ENCODE measurements at places on chromosomes 7 and 10.
A peak's percentile ranks its signal among the peaks of the same experiment; 100 is the strongest.

- no peak for DNase-seq
Measured at GRCh38 chr10:4395731-4396130, 430.3 kb upstream of the AKR1E2 start.

DNA sequence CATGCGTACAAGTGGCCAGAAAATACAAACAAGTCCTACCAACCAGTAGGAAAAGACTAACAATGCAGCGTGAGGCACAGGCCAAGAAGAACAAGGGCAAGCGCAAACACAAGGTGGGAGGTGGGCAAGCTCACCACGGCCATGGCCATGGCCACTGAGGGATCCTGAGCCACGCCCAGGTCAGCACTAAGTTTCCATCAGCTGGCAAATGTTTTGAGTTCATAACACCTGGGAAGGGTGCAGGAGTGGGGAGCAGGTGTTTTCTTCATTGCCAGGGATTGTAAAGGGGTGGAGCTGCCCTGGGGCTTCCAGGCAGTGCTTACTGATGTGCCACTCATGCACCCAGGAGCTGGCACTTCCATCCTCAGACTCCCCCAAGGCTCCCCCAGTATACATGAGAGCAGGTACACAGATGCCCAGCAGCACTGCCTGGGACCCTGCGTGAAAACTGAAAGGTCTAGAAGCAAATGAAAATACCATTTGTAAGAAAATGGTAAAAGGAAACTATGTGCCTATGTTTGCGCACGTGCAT, 139.2 kb upstream of the RET start:
- DNase-seq, result no peak

- no peak for DNase-seq
Measured at GRCh38 chr10:35572583-35572982, 32.6 kb upstream of the GJD4 start.

GRCh38 chr7:155579565-155579964, 33.2 kb upstream of the CNPY1 start:
- no peak for DNase-seq

DNA sequence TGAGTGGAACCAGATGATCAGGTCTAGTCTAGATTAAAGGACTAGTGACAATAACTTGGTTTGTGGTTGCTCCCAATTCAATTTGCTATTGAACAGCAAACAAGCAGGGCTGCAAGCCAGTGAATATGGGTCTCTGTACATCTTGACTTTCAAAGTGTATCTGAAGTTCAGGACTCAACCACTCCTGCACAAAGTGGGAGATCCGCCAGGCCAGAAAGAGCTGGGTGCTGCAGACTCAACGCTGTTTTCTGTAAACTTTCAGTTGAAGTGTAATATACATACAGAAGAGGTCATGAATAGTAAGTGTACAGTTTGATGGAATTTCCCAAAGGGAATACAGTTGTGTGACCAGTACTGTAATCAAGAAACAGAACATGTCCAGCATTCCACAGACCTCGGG, 416.6 kb downstream of the RPS24 start:
- DNase-seq, result no peak

DNA sequence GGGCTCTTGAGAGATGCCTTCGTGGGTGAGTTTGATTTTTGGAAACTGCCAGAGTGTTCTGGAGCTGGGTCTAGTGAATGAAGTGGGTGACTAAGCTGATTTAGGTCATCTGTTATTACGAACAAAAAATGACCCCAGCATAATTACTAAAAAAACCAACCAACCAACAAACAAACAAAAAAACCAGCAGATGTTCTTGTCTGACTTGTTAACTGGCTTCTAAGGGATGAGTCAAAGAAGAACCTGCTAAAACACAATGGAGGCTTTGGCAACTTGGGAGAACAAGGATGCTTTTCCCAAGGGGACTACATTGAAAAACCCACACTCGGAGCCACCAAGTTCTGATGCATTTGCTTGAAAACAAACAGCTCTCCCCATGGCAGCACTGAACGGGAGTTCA, 11.5 kb downstream of the TACR2 start:
- no peak for DNase-seq

GRCh38 chr7:105839266-105839665, 37.1 kb downstream of the ATXN7L1 start:
- DNase-seq, result no peak

DNA sequence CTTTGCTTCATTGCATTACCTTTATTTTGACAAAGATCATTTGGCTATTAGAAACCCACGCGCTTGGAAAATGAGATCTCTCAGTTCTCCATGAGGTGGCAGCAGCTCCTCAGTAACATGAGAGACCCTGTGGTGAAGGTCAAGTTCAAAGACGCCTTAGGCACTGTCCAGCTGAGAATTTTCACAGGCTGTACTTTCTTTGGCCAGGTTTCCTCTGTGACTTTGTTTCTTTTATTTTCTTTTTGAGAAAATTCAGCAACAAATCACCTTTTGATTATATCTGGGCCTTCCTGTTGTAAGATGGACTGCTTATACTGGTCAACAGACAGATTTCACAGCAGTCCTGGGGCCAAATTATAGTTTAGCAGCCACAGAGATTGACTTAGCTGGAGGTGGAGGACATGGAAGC, 54.5 kb downstream of the RAB18 start:
- DNase-seq, result peak; percentile 48

GRCh38 chr7:149787428-149788299, 14.3 kb upstream of the ZNF467 start:
- DNase-seq, result peak; percentile 71

DNA sequence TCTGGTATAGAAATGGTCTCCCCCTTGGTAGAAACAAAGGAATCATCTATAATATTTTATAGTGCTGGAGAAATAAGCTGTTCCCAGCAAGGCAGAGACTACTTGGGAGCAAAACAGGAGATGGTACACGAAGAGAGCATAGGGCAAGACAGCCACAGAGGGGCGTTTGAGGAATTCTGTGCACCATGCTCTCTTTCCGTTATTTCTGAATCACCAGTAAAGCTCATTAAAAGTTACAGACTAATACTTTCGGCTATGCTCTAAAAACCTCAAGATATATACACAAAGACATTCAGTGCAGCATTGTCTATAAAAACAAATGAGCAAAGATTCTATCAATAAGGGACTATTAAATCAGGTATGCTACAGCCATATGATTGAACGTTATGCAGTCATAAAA, 68.5 kb upstream of the FHIP2A start:
- DNase-seq, result no peak

DNA sequence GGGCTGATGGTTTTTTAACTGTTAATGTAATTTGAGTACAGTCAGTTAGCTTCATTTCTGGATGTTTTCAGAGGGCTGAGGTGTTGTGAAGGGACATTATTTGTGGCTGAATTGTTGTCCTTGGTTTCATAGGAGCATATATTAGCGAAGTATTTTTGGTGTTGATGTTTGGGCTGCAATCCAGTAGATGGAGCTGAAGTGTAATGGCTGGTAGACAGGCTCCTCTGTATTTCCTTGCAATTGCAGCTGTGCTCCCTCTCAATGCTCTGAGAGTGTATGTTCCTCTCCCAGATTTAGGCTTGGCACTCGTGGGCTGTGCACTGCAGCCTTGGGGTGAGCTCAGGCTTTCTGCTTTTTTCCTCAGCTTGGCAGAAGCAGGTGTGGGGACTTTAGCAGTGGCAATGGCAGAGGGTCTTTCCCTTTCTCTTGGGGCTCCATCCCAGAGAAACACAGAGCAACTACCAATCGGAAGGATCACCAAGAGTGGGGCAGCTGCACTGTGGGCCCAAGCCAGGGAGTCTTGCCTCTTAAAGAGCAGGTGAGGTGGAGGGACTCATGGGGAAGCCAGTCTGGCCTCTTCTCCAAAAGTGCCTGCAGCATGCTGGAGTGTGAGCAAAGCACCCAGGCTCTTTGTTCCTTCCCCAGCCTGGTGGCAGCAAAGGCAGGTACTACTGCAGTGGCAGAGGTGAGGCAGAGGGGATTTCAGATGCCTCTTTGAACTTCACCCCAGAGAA, 544.4 kb downstream of the SH2D4B start:
- DNase-seq, result peak; percentile 16

GRCh38 chr7:76260171-76260703, 42.2 kb upstream of the HSPB1 start:
- DNase-seq, result no peak

DNA sequence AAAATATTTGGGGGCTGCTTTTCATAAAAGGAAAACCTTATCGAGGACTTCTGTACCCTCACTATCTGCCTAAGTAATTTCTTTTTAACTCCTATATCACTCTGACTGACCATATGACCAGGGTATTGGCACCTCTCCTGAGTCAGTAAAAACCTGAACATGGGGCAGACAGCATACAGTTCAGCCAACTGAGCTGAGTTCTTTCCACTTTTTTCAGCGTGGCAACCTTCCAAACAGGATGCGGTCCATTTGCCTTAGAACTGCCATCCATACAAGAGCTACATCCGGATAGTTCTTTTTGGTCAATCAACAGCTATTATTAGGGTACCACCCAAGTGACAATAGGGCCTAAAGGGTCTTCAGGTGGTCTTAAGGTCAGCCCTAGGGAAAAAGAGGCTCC, 122.6 kb downstream of the MARCHF5 start:
- DNase-seq, result no peak

- no peak for DNase-seq
Measured at GRCh38 chr7:98674461-98674860, 57.4 kb downstream of the NPTX2 start.

GRCh38 chr10:117160567-117160966, 22.5 kb upstream of the VAX1 start:
- no peak for DNase-seq

GRCh38 chr7:28976022-28976421, 17.9 kb upstream of the TRIL start:
- no peak for DNase-seq

DNA sequence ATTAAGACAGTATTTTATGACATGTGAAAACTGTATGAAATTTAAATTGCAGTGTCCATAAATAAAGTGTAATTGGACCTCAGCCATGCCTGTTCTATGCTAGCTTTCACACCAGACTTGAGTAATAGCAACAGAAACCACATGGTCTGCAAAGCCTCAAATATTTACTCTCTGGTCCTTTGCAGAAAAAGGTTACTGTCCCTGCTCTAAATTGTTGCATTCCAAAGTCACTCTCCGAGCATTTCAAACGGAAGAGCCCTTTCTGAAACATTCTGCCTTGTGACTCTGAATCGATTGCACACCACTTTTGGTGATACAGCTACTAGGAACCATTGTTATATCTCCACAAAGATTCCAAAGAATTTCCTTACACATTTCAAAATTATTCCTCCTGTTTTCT, 81.0 kb upstream of the STK17A start:
- no peak for DNase-seq

DNA sequence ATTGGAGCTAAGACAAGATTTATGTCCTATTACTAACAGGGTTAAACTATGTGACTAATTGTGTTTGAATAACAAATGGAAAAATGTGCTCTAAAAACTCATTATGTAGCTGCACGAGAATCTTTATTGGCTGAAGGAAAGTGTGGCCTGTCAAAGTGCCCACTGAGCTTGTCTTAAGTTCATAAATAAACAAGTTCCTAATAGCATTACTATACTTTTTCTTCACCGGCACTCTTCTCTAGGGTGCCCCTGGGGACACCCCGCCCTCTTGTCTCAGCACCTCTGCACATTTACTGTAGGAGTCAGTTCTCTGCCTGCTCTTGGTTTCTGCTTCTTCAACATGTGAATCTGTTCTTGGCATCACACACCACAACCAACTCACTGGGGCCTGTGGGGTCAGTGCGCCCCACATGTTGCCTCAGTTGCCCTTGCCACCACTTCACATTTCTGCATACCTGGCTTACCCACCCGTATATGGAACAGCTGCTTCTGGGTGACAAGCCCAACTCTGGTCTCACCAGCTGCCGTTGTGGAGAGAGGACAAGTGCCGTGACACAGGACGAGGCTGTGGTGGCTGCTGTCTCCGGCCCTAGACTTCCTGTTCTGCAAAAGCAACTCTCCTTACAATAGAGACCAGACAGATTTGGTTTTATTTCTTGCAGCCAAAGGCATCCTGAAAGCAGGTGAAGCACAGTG, 96.3 kb upstream of the DDC start:
- DNase-seq, result no peak

DNA sequence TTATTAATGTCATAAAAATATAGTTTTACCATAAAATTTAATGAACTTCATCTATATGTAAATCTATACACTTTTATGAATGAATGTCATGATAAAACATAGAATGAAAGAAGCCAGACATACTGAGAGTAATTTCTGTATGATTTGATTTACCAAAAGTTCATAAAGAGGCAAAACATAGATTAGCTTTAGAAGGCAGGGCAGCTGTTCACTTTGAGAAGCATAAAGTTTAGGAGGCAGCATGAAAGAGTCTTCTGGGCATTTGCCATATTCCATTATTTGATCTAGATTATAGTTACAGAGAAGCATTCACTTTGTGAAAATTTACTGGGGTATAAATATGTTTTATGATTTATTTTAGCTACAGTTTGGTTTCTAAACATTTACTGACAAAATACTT, 487.2 kb downstream of the ANKRD7 start:
- DNase-seq, result no peak

DNA sequence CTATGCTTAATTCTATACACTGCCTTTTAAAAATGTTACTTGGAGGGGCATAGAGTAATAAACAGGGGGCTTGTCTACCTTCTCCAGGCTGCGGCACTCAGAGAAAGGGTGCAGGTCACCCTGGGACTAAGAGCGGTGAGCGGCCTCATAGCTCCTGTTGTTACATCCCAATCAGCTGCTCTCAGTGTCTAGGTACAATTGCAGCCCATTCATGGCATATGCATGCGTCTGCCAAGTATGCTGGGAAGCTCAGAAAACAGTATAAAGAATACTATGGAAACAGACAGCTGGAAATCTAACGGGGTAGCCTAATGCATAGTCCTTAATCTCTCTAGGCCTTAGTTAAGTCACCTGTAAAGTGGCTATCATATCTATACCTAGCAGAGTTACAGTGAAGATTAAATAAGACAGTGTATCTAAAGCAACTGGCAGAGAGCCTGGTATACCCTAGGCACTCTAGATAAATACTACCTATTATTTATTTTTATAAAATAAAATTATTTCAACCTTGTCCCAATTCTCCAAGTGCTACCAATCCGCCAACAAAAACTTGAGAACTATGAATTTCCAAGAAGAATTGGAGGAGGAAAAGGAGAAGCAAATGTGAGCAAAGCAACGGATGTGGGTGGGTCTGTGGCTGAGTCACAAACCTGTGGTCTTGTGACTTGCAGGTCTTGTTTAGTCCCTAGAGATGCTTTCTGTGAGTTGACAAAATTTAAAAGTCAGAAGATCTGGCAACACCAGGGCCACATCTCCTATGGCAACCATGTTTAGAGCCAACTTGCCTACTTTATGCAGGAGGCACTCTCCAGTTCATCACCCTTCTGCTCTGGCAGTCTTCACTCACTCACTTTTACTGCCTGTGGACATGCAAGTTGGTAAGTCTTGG, 183.0 kb downstream of the RAPGEF5 start:
- DNase-seq, result peak; percentile 57

- DNase-seq, result no peak
Measured at GRCh38 chr7:106824458-106824857, 40.6 kb upstream of the PIK3CG start.

GRCh38 chr10:58754469-58755339, 242.0 kb downstream of the BICC1 start:
- no peak for DNase-seq

- no peak for DNase-seq
Measured at GRCh38 chr7:137976696-137977095, 25.2 kb downstream of the CREB3L2 start.

Measured in KBM-7 (cell line).